ENCODE measurements at places on chromosomes 2 and 18.

GRCh38 chr2:66235428-66235827 is 199.5 kb upstream of the MEIS1 start:
- no peak for DNase-seq

DNA sequence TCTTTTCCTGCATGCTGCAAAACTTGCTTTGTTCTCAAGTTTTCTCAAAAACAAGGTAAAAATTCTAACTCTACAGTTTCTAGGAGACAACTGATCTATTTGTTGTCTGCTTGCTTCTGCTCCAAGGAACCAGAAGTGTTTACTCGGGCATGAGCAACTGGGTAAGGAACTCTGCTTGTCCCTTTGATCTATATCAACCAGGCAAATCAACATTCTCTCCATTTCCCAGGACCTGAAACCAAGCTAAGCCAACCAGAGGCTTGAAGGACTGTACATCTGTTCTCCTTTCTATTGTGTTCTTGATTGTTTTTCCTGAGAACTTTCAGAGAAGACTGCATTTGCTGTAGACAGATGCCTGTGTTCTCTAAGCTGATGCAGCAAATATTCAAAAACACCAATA is 335.0 kb upstream of the KCNH7 start:
- DNase-seq: no peak

DNA sequence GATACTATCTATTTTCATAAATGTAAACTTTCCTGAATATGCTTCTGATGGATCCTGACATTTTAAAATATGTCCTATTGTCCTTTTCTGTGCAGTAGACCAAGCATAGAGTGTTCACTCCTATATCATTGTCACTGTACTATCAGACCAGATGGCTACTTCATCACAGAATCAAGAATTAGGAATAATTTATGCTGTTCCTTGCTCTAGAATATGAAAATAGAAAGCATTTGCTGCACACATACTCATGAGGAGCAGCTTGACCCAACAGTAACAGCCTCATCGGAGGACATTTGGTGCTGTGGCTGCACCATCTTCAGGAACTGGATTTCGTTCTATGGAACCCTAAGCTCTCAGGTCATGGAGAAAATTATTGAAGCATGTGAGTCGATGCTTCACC is 468.9 kb upstream of the HNRNPA3 start:
- no peak for DNase-seq

DNA sequence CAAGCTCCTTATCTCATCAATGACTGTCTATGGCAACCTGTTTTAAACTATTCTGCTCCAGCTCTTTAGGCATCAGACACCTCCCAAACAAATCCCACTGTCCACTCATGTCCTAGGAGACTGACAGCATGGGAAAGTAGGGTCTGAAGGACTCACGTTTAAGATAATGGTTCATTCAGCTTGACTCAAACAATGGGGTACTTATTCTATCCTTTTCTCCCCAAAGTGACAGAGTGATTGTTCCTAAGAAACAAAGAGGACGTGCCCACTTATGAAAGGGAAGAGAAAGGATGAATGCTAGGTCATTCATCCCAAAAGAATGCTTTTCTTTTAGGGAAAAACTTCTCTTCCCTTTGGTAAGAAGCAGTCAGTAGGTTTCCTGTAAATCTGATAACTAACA is 41.9 kb downstream of the ALK start:
- no peak for DNase-seq
